ENCODE measurements at places on chromosomes 12 and 14. TPM values are rescaled to one million over a fixed set of nuclear protein-coding genes. Genes with fewer than 3 reads are reported as not detected.

RPS6KA5 gene
- total RNA-seq = 46.2 TPM

BATF gene
- 123 TPM for total RNA-seq

GZMH gene
- total RNA-seq = 6.5 TPM

PTGER2 gene
- 10.3 TPM for total RNA-seq

EGLN3 gene
- 61.4 TPM for total RNA-seq

All from activated T-helper 17 cell treated with anti-CD3 and anti-CD28 coated beads, Interleukin-2, amount 50 U/mL, for 72 hours (primary cell).